ENCODE measurements at places on chromosomes 7 and 10.

DNA sequence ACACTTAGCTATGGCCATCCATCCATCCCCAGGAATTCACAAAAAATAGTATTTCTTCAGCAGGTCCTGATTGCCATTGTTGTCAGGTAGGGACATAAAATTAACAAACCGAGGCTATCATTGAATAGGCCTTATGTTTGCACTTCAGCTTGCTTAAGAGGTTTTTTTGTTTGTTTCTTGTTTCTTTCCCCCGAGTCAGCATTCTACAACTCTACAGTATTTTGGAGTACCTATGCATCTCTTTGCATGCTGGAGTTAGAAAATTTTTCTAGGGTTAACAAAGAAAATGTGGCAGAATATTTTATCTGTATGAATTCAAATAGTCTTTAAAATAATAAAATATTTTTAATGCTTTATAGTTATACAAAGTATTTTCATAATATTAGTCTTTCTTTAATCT lies 26.3 kb downstream of the CHRM2 start:
- DNase-seq: no peak

- no peak for DNase-seq
These were observed 56.2 kb downstream of the JMJD1C start for GRCh38 chr10:63409465-63410027.

DNA sequence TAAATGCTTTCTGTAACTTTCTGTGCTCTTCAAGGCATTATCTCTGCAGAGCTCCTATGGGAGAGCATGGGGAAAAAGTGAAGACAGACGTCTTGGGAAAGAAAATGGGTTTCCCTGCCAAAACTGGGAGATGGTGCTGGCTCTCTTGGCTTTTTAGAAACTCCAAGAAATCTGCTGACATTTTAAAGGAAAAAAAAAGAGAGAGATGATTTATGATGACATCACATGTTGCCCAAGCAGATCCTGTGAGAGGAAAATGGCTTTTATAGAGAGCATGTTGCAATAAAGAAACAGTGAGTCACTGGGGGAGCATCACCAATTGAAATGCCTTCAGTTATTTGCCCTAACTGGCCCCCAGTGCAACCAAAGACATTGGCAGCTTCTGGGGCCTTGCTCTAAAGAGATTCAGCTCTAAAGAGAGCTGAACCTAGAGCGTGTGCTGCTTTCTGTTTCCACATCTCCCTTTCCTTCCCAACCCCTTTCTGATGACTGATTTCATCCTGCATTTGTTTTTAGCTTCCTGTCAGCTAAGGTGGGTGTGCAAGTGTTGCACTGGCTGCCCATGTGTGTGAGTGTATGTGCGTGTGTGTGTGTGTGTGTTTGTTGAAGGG lies 37.7 kb downstream of the LRMDA start:
- DNase-seq: no peak

DNA sequence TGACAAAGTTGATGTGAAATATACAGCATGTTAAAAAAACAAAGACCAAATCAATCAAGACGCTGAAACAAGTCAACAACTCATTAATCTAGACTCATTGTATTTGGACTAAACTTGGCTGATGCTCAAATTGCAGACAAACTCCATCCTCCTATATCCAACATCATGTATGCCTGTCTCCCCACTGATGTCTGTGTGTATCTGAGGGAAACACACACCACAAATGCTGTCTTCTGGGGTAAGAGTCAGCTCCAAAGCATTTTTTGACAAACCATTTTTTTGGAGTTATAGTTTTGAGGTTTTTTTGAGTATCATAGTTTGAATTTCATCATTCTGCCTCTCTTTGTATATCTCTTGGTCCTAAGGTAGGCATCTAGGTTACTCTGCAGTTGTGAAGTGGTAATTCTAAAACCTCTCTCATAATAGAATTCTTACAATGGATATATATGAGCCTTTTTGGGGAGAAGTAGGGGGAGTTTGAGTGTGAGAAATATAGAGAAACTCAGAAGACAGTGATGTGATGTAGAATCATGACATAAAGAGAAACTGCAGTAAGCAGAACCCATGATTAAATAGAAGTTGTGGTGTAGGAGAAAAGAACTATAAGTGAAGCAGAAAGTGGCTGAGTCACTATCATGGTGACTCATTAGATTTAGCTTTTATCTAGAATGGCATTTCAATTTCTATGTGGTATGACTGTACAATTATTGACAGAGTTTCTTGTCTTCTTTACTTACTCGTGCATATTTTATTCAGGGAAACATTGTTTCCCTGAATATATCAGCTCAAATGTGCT lies 1531.1 kb upstream of the LRRTM3 start:
- no peak for DNase-seq

GRCh38 chr7:6375348-6376101 lies 72.2 kb downstream of the DAGLB start:
- DNase-seq: no peak

- DNase-seq: no peak
These were observed 83.2 kb downstream of the FOXL3 start for GRCh38 chr7:372932-373791.

- DNase-seq: no peak
These were observed 5.0 kb downstream of the PRKAG2 start for GRCh38 chr7:151871904-151872303.

DNA sequence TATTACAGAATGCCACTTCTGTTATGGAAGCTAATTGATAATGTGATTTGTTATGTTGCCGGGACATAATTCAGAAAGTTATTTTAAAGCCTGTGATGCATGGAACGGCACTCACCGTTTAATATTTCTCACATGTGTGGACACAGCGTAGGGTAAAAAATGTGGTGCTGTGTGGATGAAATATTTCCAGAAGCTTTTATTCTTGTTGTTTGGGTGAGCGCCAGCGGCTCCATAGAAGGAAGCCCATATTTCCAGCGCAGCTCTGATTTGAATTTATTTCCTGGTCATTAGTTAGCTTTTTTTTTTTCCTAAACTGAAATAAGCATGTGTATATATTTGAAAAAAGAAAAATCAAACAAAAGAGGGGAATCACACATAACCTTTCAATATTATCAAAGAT lies 20.2 kb upstream of the NKX6-2 start:
- DNase-seq: no peak

DNA sequence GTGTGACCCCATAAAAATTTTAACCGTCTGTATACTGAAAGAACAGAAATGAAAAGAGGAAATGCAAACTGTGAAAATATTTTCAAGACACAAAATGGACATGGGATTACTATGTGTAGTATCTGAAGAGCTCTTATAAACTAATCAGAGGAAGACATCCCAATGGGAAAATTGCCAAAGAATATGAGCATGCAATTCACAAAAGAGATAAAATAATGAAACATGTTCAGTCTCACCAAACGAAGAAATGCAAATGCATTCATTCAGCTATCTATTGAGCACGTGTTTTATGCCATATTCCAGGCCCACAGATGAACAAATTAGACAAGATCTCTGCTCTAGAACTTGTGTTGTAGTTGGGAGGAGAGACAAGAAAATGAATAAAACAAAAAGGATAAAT lies 63.2 kb downstream of the NHLRC2 start:
- no peak for DNase-seq

DNA sequence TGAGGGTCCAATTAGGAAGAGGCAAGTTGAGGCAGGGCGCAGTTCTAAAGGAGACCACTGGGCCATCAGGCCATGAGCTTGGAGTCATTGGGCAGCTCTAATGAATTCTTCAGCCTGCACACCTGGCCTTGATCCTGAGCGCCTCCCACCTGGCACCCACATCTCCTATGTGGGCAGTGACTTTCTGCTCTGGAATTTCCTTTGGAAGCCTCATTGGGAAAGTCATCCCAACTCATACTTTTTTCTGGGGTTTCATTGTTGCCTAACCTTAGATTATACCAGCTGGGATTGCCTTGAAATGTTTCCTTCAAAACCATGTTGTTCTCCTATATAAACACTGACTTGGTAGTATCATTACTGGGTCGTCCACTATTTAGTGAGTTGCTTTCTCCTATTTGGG lies 54.1 kb downstream of the PLPP4 start:
- DNase-seq: no peak

DNA sequence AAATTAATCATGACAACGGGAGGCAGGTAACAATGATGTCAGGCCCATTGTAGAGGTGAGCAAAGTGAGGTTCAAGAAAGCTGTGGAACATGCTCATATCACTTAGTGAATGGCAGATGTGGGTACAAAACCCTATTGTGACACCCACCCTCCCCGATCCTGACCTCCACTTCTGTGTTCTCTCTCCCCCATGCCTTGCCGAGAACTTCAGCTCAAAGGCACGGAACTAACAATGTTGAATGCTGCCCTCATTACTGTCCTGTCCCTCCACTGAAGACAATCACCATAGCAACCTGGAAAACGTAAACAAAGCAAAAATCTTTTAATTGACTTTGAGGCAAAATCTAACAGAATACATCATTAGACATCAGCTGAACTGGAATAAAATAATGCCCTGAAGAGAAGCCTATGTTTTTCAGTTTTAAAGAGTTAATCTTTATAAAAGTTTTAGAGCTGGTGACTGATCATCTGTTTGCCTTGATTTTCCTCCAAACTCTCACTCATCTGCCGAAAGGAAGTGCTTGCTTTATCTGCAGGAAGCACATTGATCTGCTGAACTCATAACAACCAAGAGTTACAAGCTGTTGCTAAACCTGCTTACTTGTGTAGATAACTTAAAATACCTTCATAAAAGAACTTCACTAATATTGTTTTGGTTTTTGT lies 133.6 kb downstream of the CUBN start:
- DNase-seq: no peak

DNA sequence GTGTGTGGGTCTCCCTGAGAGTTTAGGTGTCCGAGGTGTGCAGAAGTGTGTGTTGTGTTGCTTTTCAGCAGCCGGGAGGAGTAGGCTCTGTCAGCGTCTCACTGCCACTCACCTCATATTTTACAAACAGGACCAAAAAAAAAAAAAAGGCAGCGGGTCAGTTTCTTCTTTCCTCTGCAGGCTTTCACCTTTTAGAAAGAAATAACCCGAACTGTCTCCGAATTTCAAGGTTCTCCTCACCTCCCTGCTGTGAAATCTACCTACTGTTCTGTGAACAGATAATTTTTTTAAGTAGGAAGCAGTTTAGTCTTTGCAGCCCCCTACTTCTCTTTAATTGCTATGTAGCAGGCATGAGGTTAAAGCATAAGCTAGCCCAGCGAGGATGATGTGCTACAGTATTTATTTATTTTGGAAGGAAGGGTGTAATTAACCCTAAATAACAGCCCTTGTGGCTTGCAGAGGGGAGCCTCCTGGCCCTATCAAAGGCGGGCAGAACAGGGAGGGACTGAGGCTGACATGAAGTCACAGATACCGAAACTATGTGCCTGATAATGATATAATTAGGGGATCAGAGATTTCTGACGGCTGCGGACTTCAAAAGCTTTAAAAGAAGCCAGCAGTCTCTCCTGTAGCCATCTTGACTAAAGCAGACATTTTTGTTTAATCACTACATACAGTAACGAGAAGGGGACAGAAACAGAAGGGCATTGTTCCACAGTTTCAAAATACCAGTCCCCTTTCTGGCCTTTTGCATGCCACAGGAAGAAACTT lies 1.6 kb downstream of the BAMBI start:
- no peak for DNase-seq

GRCh38 chr10:70271996-70272924 lies 11.5 kb downstream of the NPFFR1 start:
- no peak for DNase-seq

DNA sequence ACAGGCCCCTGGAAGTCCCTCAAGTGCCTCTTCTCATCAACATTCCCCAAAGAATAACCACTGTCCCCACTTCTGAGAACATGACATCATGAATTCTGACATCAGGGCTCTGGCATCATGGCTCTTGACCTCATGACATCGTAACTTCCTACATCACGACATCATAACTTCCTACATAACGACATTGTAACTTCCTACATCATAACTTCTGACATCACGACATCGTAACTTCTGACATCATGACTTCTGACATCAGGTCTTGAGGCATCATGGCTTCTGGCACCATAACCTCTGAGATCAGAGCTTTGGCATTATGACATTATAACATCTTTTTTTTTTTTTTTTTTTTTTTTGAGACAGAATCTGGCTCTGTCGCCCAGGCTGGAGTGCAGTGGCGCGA lies 66.7 kb upstream of the FAM20C start:
- DNase-seq: no peak

DNA sequence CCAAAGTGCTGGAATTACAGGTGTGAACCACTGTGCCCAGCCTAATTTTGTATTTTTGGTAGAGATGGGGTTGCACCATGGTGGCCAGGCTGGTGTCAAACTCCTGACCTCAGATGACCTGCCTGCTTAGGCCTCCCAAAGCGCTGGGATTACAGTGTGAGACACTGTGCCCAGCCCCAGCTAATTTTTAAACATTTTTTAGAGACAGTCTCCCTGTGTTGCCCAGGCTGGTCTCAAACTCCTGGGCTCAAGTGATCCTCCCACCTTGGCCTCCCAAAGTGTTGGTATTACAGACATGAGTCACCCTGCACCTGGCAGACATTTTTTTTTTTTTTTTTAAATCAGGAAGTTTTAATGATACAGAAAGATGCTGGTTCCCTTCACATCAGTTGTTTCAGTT lies 15.5 kb downstream of the DENND10 start:
- DNase-seq: no peak

All from stimulated activated CD4-positive, alpha-beta T cell treated with anti-CD3 and anti-CD28 coated beads, Interleukin-1b, Interleukin-23, amount 100 ng/mL, for 4 hours (primary cell).